ENCODE measurements at places on chromosomes 12 and 14.
A peak's percentile ranks its signal among the peaks of the same experiment; 100 is the strongest.

GRCh38 chr14:85315733-85316290 is 214.1 kb upstream of the FLRT2 start:
- DNase-seq = no peak

- DNase-seq = peak; percentile 42
Observed at GRCh38 chr12:46210873-46211439, 57.9 kb downstream of the SLC38A1 start.

DNA sequence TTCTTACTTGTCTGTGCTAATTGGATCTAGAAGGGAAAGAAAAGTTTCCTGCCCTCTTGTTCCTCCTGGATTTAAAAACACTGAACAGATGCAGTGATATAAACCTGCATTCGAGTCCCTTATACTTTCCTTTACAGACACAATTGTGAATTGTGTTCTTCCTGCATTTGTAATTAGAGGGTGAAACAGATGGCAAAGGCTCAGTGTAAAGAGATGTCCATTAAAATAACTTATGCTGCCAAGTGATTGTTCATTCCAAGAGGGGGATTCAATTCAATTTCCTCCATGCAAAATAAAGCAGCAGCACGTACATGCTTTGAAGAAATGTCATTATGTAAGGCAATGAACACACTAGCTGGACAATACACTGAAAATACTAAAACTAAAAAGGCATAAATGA is 248.3 kb upstream of the LRIG3 start:
- DNase-seq = no peak

DNA sequence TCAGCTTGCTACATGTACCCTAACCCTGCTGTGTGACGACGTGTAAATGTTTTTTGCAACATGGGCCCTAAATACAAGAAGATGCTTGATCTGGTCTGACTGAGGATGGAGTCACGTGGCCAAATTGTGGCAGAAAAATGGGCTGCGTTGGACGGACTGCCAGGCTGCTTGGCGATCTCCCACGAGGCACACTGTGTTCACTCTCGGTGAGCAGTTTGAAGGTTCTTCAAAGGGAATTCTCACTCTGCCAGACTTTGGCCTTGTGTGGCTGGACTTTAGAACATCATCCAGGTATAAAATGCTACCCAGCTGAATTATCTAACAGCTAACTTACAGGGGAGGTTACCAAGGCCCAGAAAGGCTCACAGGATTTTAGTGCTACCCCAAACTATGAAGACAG is 85.1 kb downstream of the KDM2B start:
- no peak for DNase-seq

GRCh38 chr12:113273053-113273725 is 51.9 kb downstream of the TPCN1 start:
- no peak for DNase-seq

- no peak for DNase-seq
Observed at GRCh38 chr14:104541905-104542465, 37.6 kb upstream of the C14orf180 start.

- DNase-seq = no peak
Observed at GRCh38 chr14:71314717-71315116, 407.5 kb downstream of the PCNX1 start.

DNA sequence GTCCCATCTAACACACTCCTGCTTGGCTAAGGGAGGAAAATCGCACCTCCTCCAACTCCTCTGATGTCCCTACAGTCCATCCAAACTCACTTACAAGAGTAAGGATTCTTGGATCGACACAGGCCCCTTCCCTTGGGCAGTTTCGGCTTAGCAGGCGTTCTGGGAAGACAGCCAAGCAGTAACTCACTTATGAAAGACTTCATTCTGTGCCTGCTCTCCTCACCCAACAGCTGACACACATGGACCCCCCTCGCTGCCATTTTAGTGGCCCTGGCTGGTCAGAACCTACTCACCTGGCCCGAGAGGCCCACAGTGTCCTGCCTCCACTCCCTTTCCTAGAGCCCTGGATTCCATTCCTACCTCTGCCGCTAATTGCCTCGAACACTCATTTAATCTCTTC is 52.3 kb upstream of the BCL2L14 start:
- DNase-seq = no peak

GRCh38 chr14:24804552-24805212 is 170.7 kb upstream of the GZMB start:
- no peak for DNase-seq

GRCh38 chr12:87439990-87440827 is 589.0 kb downstream of the C12orf50 start:
- DNase-seq = peak; percentile 4

DNA sequence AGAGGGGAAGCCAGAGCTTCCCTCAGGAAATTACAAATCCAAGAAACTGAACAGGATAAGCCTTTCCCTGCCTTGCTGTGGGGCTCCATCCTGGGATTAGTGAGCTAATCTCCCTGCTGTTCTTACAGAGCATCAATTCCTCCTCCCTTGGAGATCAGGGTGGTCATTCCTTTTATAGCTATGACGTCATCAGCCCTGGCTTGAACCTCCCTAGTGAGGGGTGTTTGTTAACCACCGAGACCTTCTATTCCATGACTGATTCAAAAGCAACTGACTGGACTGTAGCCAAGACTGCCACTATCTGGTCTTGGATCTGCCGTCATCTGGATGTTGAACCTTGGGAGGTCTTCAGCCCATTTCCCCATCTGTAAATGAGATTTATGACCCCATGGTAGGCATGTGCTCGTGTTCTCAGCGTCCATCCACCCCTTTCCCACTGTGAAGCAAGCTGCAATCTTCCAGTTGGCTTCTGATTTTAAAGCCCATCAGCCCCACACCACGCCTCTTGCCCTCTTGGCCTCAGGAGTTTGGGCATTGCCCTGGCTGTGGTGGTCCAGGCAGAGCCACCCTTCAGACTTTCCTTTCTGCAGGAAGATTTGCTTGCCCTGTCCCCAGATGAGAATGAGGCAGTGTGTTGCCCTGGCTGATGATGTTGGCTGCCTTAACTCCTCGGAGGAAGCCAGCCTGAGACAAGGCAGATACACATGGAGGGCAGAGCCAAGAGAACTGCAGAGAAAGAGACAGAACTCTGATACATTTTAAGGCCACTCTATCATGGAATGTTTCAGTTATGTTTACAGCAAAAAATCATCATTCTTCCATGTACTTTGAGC is 59.6 kb upstream of the ACTN1 start:
- DNase-seq = no peak

DNA sequence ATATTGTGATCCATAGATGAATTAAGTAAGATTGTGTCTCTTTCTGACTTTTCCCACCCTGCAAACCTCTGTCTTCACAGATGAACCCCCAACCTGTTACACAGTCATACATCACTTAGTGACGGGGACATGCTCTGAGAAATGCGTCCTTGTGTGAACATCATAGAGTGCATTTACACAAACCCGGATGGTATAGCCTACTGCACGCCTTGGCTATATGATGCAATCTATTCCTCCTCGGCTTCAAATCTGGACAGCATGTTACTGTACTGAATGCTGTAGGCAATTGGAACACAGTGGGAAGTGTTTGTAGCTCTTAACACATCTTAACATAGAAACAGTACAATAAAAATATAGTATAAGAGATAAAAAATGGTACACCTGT is 7.4 kb upstream of the TESPA1 start:
- DNase-seq = peak; percentile 36

DNA sequence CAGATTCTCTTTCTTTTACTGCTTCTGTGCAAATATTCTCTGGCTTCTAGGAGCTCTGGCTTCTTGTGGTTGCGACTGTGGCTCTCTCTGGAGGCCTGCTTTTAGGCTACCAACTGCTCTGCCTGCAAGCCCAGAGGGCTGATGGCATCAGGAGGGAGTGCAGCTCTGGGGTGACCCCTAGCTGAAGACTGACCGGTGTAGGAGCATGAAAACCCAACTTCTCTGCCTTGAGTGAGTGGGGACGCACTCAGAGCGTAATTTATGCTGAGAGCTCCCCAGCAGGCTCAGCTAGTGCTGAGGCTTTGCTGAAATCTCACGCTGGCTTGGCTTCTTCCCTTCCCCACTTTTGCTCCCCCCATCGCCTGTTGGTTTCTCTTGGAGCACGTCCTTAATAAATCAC is 29.9 kb upstream of the RBM19 start:
- no peak for DNase-seq

All from activated CD4-positive, alpha-beta T cell treated with anti-CD3 and anti-CD28 coated beads, Interleukin-10, Interleukin-2, amounts not matched to agents 100 ng/mL and 50 ng/mL, durations not matched to agents 16 hours and 8 hours (primary cell).